ENCODE measurements at places on chromosomes 4 and X.

- DNase-seq = peak; percentile 95
Measured at GRCh38 chr4:166318810-166319525, 445.9 kb downstream of the TLL1 start.

DNA sequence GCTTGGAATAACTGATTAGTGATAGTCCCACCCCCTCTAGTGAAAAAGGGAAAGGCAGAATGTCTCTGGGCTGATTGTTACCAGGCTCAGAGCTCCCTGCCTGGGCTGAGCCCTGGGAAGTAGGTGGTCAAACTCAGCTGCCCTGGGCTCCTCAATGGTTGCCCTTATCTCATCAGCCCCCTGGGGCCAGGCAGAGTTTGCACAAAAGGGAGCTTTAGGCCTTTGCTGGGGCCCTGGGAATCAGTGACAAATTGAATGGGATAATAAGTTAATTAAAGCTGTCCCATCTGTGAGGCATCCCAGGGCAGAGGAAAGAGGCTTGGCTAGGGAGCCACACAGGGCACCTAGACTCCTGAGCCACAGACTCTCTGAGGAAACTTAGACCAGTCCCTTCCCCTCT, 89.0 kb downstream of the EFNB1 start:
- no peak for DNase-seq

DNA sequence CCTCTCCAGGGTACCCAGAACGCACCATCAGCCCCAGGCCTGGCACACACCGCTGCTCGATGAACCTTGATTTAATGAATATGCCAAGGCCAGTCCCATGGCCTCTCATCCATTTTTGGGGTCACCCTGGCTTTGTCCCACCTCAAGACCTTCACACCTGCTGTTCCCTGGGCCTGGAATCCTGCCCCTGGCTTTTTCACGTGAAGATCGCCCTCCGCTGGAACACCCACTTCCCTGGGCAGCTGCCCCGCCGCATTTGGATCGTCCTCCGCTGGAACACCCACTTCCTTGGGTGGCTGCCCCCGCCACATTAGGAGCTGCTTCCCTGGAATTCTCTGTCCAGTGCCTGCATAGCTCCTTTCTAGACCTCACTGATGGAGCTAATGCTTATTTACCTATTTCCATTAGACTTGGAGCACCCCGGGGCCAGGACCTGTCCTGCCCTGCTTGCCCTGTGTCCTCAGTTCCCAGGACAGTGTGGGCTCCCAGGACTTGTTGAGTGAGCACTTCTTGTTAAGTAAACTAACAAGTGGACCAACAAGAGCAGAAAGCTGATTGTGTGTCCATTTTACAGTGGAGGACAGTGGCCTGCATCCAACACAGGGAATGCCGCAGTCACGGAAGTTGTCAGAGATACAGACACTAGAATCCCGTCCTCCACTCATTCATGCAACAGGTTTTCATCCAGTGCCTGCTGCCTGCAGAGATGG, 12.5 kb downstream of the BLOC1S4 start:
- DNase-seq = no peak

GRCh38 chr4:3201718-3202702, 46.9 kb upstream of the MSANTD1 start:
- peak; percentile 74 for DNase-seq

- no peak for DNase-seq
Measured at GRCh38 chrX:124902953-124903352, 416.7 kb upstream of the TEX13C start.

DNA sequence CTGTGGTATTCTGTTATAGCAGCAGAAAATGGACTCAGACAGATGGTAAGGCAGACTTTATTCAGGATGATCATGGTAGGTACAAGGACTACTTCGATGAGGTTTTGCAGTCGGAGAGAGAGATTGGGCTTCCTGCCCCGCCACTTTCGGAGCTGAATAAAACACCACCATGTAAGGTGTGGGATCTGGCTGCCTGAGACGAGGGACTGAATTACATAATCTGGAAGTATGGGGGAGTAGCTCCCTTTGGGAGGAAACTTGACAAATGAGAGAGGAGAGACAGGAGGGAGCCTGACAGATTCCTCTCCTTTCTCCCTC, 255.5 kb upstream of the GATB start:
- DNase-seq = no peak

DNA sequence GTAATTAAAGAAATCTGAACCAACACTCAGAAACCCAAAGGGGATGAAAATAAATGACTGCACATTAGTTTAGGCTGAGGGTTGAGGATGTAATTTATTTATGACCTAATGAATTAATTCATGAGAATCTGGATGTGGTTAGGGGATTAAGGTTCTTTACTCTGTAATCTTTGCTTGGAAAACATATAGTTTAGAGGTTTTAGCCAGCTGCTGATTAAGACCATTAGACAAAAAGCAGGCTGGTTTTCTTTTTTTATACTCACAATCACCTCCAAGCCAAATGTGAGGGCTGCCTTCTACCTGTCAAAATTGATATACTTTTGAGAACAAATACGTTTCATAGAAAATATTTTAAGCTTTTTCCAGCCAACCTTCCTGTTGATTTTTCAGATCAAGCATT, 2705.8 kb downstream of the PCDH7 start:
- DNase-seq = no peak

GRCh38 chr4:97531351-97531750, 611.9 kb downstream of the STPG2 start:
- DNase-seq = no peak

GRCh38 chrX:152897222-152898131, at the start of gene ZNF185:
Gene ZNF185 (plus strand): TSS chrX:152898067. CDS start chrX:152914490, 16,423 bp downstream.
- DNase-seq = no peak

- peak; percentile 2 for DNase-seq
Measured at GRCh38 chrX:30570505-30570904, 7.1 kb downstream of the TASL start.

- no peak for DNase-seq
Measured at GRCh38 chr4:40350627-40351227, 15.6 kb downstream of the CHRNA9 start.

DNA sequence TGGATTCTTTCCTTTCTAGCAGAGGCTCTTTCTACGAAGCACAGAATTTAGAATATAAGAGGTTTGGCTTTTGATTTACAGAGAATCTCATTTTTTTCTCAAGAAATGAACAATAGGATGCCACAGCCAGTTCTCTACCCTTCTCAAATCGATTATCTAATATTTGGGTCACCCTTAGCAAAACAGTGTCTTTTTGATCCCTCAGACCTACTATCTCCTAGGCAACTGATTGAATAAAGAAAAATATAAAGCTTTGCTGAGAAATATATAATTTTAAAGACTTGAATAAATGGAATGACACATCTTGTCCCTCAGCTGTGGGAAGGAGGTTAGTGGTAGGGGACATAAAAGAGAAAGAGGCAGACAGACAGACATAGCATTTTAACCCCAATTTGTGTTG, 153.3 kb downstream of the SH3KBP1 start:
- DNase-seq = no peak

DNA sequence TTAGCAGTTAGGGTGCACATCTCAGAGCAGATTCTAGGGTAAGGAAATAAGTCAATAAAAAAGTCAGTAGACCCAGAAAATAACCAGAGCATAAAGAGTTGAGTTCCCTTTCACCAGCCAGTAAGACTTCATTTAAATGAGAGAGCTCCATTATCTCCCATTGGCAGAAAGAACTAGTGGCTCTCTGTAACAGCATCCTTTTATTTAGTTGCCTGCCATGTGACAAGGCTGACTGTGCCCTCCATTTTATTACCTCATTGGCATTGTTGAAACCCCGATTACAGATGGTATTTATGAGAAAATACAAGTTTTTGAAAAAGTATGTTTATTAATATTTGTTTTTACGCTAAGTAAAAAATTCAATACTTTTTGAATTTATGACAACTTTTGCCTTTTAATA, 859.5 kb upstream of the NDST4 start:
- no peak for DNase-seq

DNA sequence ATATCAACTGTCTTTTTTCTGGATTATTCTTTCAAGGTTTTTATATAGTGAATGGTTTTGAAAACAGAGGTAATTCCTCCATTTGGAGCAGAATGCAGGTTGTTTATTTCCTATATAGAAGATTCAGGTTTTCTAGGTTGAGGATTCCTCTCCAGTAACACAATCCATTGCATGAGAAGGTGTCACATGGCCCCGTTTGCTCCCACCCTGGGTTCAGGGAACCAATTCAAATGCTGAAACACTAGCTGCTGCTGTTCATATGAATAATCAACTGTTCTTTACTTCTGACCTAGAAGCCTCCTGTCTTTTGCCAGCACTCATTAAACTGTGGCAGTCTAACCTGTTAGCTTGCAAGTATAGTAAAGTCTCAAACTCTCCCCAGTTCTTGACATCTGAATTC, 1316.9 kb upstream of the TENM3 start:
- DNase-seq = no peak

DNA sequence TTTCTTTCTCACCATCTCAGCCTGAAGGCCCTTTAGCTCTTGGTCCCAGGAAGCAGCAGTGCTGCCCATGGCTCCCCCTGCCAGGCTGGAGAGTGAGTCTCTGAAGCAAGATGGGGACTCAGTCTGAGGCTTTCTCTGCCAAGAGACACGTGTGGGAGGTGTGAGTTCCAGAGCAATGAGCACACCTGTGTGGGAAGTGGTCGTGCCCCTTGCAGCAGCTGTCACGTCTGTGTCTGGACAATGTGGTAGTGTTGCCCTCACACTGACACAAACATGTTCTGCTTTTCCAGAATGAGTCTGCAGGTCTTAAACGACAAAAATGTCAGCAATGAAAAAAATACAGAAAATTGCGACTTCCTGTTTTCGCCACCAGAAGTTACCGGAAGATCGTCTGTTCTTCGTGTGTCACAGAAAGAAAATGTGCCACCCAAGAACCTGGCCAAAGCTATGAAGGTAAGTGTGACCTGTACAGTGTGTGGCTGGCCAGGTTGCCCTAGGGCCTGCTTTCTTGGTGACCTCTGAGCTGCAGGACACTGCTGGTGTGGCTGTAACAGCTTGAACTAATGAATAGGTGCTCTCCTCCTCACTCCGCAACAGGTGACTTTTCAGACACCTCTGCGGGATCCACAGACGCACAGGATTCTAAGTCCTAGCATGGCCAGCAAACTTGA, 1.9 kb downstream of the TACC3 start:
- DNase-seq = peak; percentile 10

GRCh38 chrX:2732076-2732475, 19.8 kb upstream of the XG start:
- DNase-seq = no peak

DNA sequence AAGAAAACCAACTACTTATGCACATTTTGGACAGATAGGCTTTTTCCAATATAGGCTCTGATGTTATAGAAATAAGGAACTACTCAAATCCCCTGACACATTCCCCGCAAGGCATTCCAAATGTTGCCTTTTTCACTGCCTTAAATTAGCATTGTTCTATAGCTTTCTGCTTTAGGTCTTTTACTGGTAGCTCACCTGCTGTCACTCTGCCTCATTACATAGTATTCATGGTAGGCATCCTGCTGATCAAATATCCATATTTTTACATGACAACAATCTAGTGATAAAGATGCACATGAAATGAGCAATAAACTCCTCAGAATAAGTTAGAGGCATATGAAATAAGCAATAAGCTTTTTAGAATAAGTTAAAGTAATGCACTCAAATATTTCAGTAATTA, 542.7 kb downstream of the FAM133A start:
- DNase-seq = no peak

GRCh38 chr4:74583089-74583700, 138.3 kb downstream of the AREG start:
- DNase-seq = peak; percentile 36

DNA sequence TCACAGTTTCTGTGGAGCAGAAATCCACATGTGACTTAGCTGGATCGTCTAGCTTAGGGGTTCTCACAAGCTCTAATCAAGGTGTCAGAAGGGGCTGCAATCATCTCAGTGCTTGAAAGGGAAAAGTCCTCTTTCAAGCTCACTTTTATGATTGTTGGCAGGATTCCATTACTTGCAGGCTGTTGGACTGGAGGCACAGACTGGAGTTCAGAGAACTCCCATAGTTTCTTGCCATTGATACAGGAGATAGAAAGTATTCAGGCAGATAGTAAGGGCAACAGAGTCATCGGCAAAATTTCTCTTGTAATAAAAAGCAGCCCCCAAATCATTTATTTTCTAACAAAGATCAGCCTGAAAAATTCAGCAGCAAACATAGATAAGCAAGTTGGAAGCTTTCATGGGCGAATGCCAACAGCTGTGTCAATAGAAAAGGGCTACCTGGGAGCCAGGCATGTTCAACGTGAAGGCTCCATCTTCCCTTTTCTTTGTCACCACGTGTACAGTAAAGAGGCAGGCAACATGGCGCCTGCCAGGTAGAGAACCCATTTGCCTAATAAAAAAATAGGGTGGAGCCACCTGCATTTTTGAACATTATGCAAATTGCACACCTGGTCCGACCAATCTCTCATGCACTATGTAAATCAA, 64.4 kb downstream of the CXCL13 start:
- DNase-seq = no peak

DNA sequence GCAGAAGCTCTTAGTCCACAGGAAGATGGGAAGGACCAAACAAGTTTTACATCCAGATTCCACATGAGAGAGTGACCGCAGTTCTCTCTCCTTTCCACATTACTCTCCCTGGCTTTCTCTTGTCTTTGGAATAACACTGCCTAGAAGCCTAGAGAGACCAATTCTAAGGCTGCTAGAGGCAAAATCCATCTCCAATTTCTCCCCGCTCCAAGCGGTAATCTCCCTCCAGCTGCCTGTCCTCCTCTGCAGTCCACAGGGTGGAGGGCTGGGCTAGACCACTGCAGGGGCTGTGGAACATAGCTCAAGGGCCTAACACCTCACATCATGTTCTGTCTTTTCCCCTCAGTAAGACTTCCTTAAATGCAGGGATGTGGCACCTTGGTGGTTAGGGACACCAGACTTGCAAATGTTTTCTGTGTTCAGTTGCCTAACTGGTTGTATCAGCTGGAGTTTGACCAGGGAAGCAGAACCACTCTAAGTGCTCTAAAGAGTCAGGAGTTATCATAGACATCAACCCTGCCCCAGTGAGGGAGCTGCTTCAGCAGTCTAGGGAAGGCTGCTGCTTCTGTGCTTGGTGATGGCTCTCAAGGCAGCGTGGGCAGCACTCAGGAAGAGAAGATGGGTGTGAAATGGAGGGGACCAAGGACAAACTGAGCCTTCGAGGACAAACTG, 423.1 kb downstream of the BCOR start:
- no peak for DNase-seq

DNA sequence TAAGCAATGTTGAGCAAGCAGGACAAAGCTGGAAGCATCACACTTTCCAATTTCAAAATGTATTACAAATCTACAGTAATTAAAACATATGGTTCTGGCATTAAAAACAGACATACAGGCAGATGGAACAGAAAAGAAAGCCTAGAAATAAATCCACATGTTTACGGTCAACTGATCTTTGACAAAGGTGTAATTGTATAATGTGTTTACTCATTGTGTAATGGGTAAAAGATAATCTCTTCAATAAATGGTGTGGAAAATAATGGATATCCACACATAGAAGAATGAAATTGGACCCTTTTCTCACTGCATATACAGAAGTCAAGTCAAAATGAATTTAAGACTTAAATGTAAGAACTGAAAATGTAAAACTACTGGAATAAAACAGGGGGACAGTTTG, 394.2 kb downstream of the ANKRD50 start:
- DNase-seq = no peak

DNA sequence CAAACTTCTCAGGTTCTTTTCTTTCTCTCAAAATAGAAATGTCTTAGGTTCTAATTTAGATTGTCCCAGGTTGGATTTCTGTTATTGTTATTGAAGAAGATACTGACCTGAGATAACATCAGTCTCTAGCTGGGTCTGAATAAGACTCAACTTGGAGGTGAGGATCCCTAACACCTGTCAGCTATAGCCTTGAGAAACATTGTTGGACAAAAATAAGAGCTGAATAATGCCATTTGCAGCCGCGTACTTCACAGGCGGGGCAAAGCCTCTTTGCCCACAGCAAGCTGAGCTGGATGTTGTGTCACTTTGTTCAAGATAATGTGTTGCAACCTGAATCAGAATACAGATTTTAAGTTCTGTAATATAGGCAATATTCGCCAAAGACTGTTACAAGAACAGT, 35.6 kb downstream of the VCX3B start:
- no peak for DNase-seq
